ENCODE measurements at places on chromosomes 5 and 9.

DNA sequence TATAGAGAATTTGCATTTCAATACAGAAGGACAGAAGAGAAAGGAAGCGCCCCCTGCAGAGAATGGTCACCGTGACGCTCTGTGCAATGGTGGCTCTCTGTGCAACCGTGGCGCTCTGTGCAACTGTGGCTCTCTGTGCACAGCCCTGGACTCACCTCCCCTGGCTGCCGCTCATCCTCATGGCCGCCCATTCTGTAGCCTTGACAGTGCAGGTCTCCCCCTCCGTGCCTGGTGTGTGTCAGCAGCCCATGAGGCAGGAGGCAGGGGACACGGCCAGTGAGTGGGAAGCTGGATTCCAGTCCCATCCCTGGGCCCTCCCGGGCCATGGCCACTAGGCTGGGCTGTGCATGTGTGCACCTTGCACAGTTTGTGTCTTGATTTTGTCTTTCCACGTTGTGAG lies 12.0 kb downstream of the EXOC3 start:
- DNase-seq, result no peak

DNA sequence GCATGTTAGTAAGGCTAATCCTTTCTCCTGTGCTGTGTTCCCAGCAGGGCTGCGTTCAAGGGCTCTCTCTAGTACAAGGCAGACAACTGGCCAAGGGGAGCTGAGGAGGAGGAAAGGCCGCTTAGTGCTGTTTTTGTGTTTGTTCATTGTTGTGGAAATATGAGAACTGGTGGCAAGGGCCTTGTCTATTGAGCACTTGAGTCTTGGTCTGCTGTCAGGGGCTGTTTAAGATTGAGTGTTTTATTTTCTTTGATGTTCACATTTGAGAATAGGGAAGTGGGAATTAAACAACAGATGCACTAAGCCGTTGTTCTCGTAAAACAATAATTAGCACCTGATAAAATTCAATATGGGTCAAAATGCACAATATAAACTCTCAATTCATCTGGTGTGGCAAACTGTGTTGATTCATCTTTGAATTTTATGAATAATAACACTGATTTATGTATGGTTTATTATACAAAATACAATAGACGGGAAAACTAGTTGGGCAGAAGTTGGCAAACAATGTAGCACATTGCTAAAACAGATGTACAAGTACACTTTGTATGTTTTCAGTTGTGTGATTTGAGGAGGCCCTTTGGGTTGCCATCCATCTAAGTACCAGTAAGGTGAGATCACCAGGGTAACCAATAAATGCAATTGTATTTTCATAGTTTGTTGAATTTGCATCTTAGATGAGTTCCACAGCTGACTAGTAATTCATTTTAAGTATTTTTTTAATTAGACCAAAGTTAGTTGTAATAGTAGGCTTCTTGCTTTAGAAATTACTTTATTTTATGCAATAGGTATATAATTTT lies 97.6 kb upstream of the GRHPR start:
- no peak for DNase-seq

DNA sequence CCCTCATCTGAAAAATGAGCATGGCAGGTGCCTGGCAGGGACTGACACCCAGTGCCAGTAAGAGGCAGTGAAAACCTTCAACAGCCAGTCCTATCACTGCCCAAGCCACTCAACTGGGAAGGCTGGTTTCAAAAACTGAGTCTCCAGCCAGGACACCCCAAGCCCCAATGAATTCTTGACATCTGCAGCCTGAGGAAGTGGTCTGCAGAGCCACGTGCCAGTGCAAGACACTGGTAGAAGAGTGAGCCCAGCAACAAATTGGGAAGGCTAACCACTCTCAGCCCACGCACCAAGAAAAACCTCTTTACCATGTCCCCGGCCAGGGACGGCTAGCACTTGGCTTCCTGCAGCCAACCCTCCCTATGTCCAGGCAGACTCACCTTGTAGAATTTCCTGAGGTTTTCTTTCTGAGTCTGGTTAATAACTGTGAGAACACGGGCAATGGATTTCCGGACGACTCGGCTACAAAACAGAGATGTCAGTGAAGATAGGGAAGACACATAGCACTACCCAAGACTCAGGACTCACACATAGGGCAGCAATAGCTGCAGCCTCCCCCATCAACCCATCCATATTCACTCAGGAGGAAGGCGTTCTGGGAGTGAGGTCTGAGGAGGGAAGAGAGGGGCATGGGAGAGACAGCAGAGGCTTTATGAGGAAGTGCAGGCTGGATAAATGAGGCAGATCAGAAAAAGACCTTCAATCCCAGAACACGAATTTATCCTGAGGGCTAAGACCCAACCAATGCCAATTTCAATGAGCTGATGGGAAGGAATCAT lies 1.8 kb downstream of the RPL35 start:
- no peak for DNase-seq

DNA sequence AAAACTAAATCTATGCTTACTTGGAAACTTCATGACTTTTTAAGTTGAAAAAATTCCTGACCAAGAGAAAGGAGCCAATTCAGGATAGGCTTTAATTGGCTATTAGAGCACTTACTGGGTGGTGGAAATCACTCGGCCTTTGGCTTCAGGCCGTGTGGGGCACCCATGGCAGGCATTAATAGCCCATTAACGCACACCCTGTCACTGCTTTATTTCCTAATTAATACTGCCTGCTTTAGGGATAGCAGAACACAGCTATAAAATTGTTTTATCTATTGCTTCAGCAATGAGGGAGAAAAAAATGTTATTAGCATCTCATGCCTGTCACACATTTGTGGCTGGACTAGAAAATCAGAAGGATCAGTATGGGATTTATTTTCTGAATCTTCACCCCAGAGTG lies 58.1 kb downstream of the PSAT1 start:
- DNase-seq, result no peak

- DNase-seq, result no peak
Measured at GRCh38 chr9:118269623-118270022, 565.4 kb downstream of the TLR4 start.

Measured in CD4-positive, alpha-beta T cell treated with Interleukin-10 for 1 hour (primary cell).